Suppressor macrophage treated with lipopolysaccharide for 1 hour (primary cell): ENCODE measurements at places on chromosomes 4 and X.

DNA sequence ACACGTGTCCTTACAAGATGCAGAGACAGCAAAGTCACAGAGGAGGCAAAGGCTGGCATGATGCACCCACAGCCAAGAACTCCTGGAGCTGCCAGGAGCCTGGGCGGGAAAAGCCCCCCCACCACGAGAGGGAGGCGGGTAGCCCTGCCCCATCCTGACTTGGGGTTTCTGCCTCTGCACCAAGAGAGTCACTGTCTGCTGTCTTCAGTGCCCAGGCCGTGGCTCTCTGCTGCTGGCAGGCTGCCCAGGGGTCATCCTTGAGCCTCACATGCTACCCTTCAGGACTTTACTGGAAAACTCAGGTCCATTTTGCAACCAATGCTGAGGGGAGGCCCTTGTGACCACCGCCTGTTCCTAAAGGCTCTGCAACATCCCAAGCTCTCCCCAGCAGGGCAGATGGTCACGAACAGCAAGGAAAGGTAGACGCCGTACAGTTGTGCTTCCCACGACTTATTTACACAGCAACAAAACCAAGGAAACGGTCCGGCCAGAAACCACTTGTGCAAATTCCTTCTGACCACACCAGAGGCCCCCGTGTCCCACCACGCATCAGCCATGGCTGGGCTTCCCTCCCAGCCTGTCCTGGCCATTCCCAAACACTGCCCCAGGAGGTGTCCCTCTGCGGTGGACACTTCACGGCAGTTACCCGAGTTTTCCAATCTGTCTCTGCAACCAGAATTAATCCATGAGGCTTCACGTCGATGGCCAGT is 56.9 kb downstream of the ACOX3 start:
- DNase-seq = no peak

GRCh38 chr4:73714647-73715046 is 25.7 kb upstream of the CXCL8 start:
- DNase-seq = no peak

GRCh38 chr4:54363037-54363436 is 133.9 kb downstream of the PDGFRA start:
- no peak for DNase-seq

DNA sequence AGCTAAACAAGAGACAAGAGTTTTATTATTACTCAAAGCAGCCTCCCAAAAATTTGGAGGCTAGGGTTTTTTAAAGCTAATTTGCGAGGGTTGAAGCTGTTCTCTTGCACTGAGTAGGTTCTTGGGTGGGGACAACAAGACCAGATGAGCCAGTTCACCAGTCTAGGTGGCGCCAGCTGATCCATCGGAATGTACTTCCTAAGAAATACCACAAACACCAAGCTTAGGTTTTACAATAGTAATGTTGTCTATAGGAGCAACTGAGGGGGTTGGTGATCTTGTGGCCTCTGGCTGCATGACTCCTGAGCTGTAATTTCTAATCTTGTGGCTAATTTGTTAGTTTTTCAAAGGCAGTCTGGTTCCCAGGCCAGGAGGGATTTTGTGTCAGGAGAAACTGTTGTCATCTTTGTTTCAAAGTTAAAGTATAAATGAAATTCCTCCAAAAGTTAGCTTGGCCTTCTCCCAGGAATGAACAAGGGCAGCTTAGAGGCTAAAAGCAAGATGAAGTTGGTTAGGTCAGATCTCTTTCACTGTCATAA is 130.6 kb downstream of the SLC7A11 start:
- DNase-seq = no peak

DNA sequence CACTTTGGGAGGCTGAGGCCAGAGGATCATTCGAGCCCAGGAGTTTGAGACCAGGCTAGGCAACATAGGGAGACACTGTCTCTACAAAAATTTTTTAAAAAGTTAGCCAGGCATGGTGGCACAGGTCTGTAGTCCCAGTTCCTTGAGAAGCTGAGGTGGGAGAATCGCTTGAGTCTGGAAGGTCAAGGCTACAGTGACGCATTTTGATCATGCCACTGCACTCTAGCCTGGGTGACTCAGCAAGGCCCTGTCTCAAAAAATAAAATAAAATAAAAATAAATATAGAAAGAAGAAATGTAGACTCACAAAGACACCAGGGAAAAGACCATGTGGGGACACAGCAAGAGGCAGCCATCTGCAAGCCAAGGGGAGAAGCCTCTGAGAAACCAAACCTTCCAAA is 42.3 kb upstream of the SLC7A3 start:
- no peak for DNase-seq

DNA sequence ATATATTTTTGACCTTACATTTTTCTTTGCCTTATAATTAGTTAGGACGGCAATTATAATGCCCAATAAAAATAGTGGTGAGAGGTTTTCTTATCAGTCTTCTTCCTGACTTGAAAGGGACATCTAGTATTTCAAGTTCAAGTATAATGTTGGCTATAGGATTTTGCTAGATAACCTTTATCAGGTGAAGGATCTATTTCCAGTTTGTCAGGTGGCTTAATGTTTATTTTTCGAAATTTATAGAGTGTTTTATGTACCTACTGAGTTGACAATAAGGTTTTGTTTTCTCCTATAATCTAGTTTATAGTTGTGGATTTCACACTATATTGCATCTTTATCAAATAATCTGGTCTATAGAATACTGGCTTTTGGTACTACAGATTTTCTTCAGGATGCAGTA is 351.8 kb upstream of the FGF13 start:
- no peak for DNase-seq

DNA sequence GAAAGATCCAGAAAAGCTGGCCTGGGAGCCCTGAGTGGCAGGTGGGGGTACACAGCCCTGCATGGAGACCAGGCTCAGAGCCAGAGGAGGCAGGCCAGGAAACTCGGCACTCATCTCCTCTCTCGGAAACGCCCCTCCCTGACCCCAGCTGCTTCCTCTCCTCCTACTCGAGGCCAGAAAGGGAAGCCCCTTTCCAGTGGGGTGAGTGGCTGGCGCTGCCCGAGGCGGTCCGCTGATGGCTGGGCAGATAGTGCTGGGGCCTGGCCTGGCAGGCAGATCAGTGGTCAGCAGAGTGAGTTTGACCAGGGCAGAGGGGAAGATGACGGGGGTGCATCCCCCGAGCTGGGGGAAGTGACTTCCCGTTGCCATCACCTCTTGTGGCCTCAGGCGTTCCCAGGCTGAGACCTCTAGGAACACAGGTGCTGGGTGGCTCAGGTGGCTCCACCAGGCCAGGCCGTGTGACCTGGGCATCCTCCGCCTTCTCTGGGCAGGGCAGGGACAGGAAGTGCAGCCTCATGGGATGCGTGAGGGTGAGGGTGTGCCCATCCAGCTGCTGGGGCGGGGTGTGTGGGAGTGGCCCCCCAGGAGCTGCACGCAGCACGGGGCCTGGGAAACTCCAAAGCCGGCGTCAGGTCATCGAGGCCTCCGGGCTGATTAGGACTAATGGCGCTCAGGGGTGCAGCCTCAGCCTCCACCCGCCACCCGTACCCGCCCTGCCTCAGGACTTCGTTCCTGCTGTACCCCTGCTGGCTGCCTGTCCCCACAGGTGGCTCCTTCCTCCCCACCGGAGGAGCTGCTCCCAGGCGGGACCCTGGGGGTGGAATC is 5.7 kb downstream of the SH3BP2 start:
- peak; percentile 97 for DNase-seq

- DNase-seq = peak; percentile 71
Observed at GRCh38 chrX:118530219-118530911, 34.8 kb downstream of the DOCK11 start.

DNA sequence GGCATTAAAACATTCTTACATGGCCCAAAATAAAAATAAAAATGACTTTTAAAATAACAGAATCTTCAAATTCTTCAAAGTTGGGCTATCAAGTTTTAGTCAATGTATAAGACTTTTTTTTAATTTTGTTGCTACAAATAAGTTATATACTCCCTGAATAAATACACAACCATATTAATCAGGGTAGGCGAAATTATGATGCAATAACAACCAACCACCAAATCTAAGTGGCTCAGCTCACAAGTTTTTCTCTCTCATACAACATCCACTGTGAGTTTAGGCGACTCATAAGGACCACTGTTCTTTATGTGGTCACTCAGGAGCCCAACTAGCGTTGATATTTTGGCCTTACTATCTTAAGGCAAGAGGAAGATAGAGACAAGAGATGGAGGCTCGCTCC is 11.2 kb downstream of the NEUROG2 start:
- no peak for DNase-seq

GRCh38 chrX:151902813-151903591 is 9.7 kb upstream of the MAGEA4 start:
- DNase-seq = no peak

DNA sequence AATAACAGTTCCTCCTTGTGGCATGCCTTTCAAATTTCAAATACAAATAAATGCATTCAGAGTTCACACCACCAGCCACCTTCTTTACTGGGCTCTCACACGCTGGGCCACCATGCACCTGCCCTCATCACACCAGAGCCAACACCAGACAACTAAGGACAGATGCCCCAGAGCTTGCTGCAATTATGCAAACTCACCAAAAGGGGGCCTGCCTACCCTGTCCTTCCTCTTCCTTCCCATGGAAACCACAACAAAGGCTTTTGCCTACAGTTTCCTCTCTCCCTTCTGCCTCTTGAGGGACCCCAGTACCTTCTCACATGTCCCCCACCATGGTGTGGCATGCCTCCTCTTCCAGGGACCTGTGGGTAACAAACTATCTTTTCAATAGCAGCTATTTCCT is 1333.9 kb upstream of the TENM3 start:
- no peak for DNase-seq
